ENCODE measurements at places on chromosomes 7 and 10.

- no peak for DNase-seq
Measured at GRCh38 chr10:76125900-76126299, 694.5 kb downstream of the LRMDA start.

DNA sequence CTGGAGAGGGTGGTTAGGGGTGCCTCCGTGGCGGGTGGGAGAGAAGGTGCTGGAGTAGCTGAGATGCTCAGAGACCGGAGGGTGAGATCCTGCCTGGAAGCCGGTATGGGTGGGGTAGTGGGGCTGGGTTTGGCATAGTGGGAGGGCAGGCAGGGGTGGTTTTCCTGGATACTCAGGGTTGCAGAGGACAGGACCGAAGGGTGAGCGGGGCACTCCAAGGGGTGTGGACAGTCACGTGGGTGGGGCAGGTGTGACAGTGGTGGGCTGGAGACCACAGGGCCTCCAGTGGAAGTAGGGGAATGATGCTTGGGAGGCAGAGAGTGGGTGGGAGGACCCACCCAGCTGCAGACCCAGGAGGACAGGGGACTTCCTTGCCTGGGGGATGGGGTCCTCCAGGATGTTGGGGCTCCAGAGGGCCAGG, 1.9 kb downstream of the SCART1 start:
- peak; percentile 1 for DNase-seq

DNA sequence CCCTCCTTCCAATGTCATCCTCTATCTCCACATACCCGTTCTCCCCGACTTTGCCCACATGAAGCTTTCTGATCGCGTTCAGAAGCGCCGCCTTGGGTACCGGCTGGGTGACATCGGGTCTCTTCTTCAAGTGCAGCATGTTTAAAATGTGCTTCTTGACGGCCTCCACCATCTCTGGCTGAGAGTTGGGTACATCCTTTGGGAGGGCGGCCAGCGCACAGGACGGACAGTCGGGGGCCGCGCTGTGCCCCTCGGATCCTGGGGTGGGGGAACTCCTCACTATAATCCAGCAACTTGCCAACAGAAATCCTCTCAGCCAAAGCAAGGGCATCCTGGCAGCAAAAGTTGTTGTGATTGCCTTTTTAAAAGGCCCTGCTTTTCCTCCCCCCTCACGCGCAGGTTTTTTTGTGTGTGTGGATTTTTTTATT, 2.8 kb downstream of the INHBA start:
- DNase-seq, result no peak

DNA sequence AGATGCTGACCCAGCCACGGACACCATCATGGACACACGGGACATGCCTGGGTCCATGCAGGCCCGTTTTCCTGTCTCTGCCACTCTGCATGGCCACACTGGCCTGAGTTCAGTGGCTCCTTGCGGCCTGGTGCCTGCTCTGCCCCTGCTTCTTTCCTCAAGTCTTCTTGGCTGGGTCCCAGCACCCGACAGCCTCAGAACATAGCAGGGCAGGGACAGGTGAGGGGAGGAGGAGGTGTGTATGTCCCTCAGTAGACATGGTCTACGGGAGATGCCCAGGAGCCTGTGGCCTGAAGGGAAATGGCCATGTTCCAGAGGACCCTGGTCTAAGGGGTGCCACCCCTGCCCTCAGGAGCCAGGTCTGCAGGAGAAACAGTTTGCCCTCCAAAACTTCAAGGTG, 2.2 kb upstream of the AQP1 start:
- DNase-seq, result no peak

GRCh38 chr7:105322655-105323277, 66.0 kb downstream of the SRPK2 start:
- no peak for DNase-seq

GRCh38 chr7:117830422-117830954, 42.8 kb downstream of the CTTNBP2 start:
- no peak for DNase-seq

DNA sequence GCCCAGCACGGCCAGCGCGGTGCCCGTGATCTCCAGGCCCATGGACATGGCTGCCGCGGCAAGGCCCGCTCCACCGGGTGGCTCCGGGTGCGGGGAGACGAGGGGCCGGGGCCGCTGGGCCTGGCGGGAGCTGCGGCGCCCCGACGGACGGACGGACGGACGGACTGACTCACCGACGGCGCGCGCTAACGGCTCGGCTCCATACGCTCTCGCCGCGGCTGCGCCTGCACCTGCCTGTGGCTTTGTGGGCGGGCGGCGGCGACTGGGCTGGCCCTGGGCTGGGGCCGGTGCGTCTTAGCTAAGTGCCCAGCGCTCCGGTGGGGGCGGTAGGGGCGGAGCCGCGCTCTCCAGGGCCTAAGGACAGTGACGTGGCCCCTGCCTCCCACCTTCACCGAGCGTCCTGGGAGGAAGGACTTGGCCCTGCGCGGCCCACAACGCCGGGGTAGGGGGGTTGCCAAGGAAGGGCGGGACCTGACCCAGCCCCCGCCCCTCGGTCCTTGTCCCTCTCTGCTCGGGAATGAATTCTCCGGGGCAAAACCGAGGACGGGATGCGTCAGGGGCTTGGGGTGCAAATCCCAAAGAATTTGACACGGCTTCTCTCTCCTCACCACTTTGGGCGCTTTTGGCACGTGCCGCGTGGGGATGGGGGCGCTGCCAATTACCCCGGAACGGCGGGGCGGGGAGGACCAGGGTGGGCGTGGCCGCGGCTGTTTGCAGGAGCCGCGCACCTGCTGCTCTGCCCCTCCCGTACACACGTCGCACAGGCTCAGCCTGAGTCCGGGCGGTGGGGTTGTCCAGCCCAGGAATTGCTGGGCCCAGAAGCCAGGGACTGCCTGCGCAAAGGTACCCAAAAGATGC, at the start of gene CLDN3:
CLDN3 (minus strand) TSS at position 269 of the 858 bp plus-strand sequence; CDS start at position 48, 221 bp downstream.
- no peak for DNase-seq

- DNase-seq, result peak; percentile 29
Measured at GRCh38 chr7:136016649-136017395, 39.7 kb upstream of the MTPN start.

DNA sequence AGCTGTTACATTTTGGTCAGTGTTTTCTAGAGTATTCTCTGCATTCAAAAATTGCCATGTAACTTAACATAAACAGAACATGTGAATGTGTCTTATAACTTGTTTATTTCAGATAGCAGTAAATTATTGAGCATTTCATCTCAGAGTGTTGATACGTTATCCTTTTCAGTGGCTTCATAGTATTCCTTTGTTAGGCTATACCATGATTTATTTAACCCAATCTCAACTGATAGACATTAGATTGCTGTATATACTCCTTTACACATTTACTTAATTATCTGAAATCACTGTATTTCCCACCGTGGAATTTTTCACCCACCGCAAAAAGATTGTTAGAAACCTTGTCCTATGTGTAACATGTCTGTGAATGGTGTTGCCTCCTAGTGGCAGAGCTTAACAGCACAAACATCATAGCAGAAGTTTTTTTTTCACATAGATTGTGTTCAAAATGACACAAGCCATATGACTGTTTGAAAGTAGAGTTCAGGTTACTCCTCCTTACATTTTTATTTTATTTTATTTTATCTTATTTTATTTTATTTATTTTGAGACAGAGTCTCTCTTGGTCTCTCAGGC, 21.4 kb downstream of the SLF2 start:
- no peak for DNase-seq

GRCh38 chr7:21412410-21412851, 15.5 kb upstream of the SP4 start:
- no peak for DNase-seq

DNA sequence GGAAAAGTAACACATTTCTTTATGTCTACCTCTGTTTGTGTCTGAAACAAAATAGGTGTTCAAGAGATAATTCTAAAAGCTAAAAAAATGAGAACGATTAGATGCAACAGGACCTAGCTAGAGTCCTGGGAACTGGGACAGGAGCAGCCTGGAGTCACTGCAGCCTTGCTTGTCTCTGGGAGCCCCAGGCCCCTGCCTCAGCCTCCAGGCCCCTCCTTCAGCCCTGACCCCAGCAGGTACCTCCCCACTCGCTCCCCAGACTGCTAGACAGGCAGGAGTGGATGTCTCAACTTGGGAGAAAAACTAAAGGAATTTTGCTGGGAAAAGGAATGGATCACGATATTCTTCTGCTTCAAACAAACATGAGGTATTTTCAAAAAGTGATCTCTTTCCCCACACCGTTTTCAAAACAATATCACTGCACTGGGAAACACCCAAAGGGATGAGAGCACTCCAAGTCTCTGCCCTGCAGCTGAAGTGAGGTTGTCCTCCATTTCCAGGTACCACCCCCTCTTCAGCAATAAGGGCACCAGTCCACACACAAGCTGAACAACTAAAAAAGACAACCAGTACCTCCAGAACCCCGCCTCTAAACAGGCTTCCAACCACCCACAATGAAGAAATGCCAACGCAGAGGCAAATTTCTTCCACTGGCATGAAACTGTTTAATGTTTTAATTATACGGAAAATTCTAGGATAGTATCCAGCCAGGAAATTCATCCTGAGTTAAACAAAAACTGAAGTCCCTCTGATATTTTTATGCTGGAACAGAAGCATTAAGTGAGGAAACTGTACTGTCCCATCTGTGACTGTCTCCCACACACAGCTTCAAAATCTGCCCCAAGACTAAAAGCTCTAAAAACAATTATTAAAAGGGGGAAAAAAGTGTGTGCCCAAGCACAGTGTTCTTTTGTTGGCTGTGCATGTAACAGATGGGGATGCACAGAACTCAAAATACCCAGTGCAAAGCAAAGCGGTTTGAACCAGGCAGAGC, 47.2 kb downstream of the XPNPEP1 start:
- no peak for DNase-seq

GRCh38 chr7:47498229-47499056, 83.5 kb downstream of the TNS3 start:
- no peak for DNase-seq

DNA sequence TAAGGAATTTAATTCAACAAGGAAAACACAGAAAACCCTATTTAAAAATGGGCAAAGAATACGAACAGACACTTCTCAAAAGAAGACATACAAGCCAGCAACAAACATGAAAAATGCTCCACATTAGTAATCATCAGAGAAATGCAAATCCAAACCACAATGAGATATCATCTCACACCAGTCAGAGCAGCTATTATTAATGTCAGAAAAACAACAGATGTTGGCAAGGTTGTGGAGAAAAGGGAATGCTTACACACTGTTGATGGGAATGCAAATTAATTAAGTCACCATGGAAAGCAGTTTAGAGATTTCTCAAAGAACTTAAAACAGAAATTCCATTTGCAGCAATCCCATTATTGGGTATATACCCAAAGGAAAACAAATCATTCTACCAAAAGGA, 55.2 kb downstream of the GCC1 start:
- DNase-seq, result no peak

GRCh38 chr7:71535616-71536015, 403.7 kb downstream of the GALNT17 start:
- DNase-seq, result no peak

DNA sequence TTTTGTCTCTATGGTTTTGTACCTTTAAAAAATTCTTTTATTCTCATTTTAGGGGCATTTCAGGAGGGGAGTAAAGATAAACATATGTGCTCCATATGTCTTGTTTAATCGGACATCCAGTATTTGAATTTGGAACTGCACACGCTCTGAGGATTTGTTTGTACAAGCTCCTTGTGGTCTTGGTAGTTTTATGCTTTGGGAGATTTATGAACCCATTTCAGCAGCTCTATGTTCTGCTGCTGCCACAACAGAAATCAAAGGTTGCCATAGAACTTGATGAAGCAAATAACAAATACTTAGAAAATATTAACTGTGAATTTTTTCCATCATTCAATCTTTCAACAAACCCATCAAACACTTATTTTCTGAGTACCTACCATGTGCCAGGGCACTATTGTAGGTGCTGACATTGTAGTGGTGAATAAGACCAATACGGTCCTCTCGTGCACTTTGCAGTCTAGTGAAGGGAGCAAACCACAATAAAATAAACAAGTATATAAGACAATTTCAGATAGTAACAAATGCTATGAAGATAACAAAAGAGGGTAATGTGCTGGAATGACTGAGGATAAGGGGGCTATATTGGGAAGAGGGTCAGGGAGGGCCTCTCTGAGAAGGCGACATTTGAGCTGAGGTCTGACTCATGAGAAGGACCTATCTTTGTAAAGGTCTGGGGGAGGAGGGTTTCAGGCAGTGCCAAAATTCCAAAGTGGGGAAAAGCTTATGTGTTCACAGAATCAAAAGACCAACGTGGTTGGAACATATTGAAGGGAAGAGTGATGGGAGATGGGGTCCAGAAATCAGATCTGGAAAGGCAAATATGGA, 30.4 kb downstream of the MYPN start:
- DNase-seq, result no peak

DNA sequence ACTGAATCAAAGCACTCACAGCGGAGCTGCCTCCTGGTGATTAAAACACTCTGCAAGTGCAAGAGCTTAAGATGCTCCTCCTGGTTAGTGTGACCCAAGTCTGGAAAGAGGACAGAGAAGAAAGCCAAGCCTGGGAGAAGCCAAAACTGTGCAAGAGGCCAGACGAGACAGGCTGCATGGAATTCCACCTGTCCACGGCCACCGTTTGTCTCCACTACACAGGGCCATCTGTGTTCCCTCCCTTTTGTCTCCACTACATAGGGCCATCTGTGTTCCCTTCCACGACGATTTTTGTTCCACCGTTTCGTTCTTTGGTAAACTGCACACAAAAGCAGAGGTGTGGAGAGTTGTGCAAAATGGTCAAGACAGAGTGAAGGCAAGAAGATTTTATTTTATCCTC, 233.0 kb downstream of the DIP2C start:
- DNase-seq, result no peak

GRCh38 chr10:124975977-124976514, 34.1 kb downstream of the ZRANB1 start:
- DNase-seq, result no peak

DNA sequence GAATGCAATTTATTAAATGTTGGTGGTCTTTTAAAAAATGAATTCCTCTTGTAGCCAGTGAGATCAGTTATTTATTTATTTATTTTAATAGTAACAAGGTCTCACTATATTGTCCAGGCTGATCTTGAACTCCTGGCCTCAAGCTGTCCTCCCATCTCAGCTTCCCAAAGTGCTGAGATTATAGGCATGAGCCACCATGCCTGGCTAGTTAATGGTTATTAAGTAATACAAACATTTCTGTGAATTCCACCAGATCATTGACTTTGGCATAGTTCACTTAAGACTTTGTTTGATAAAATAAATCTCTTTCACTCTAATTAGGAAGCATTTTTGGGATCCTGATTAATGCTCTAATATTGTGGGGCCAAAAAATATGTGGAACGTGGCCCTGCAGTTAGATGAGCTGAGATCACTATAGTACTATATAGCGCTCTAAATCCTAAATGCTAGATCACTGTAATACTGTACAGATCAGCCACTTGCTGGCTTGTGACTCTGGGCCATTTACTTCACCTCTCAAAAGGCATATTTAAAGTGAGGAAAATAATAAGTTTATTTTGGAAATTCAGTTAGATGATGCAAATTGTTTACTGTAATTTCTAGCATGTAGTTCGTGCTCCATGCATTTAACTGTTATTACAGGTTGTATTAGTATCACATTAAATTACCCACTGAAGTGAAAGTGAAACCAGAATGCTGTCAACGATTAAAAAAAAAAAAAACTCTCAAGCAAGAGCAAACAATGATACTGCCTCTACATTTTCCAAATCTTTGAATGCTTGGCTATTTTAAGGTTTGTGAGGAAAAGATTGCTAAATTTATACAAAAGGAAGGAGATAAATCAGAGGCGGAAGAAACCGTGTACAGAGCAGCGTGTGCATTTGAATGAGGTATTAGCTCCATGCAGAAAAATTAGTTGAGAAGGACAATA, 15.9 kb upstream of the FAS start:
- DNase-seq, result no peak

Data from activated T-cell treated with anti-CD3 and anti-CD28 coated beads, Interleukin-2, amount 50 U/mL, for 48 hours (primary cell).